Cardiac fibroblast (primary cell): ENCODE measurements at places on chromosomes 5 and 9.

GRCh38 chr5:74382987-74383593 lies 257.4 kb downstream of the ENC1 start:
- peak; percentile 81 for DNase-seq

GRCh38 chr9:29389421-29389820 lies 1816.1 kb upstream of the C9orf72 start:
- no peak for DNase-seq

- peak; percentile 73 for DNase-seq
Measured at GRCh38 chr9:124894741-124895170, 32.8 kb downstream of the ARPC5L start.

DNA sequence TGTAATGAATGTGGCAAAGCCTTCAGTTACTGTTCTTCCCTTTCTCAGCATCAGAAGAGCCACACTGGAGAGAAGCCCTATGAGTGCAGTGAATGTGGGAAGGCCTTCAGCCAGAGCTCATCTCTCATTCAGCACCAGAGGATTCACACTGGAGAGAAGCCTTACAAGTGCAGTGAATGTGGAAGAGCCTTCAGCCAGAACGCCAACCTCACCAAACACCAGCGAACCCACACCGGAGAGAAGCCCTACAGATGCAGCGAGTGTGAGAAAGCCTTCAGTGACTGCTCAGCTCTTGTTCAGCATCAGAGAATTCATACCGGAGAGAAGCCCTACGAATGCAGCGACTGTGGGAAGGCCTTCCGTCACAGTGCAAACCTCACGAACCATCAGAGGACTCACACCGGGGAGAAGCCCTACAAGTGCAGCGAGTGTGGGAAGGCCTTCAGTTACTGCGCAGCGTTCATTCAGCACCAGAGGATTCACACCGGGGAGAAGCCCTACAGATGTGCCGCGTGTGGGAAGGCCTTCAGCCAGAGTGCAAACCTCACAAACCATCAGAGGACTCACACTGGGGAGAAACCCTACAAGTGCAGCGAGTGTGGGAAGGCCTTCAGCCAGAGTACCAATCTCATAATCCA lies 6.8 kb downstream of the RPL12 start:
- DNase-seq = peak; percentile 21

DNA sequence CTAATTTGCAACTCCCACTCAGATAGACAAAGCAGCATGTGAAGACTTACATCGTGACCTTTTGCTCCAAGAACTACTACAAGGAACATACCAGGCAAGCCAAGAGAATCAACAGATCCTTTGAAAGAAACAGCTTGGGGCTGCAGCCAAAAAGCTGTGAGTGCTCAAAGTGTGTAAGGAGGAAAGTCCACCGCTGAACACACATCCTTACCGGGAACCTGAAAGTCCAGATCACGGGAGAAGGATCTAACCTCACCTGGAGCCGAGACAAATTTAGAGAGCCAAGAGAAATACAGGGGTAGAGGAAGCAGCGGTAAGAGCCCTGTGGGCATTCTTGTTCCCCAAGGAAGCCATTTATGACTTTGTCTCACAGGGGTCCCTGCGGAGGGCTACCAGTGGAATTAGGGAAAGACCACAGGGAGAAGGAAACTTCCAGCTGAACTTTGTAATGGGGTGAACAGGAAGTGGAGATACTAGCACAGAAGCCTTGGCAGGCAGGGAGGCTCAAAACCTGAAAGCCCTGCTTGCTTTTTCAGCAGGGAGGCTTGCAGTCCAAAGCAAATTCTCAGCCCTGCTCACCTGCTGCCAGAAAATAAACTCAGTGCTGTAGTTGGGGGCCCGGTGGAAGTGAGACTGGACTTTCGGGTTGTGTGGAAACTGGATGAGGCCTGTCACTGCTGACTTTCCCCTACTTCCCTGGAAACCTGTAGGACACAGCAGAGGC lies 350.2 kb downstream of the DTWD2 start:
- DNase-seq = no peak

- peak; percentile 91 for DNase-seq
Measured at GRCh38 chr5:158695595-158696330, 404.0 kb downstream of the EBF1 start.

- peak; percentile 67 for DNase-seq
Measured at GRCh38 chr9:33818847-33819500, 2.0 kb downstream of the UBE2R2 start.

DNA sequence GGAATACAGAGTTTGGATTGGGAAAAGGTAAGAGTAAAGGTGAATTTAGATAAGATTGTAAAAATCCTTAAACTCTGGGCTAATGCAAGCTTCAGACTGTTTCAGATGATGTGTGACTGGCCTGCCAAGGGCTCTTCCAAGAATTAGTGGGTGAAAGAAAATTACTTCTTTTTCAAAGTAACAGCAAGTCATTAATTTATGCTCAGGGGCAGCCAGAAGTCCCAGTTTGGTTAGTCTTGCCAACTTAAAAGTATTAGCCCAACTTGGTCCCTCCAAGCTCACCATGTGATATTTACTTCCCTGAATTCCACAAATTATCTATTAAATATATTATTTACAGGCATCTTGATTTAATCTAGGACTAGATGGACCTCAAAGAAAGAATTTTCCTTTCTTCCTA lies 947.8 kb downstream of the NR2F1-AS1 start:
- no peak for DNase-seq

DNA sequence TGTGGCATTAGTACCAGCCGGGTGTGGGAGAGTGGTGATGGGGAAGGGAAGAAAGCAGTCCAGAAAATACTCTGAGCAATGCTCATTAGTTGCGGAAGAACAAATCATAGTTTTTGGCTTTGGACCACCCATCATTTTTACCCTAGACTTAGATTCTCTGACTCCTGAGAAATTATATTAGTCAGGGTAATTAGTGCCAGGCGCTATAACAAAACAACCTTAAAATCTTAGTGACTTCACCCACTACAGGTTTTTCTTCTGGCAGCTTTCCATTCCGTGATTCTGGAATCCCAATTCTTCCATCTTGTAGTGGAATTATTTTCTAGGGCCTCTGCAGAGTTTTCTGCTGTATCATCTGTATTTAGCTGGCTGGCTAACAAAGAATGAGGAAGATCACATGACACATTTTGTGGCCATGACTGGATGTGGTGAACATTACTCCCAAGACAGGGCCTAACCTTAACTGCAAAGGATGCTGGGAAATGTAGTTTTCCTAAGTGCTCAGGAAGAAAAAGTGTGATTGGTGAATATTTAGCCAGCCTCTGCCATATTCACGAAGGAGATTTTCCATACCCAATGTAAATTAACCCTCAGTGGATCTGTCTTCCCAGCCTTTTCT lies 373.0 kb upstream of the MEF2C start:
- DNase-seq = peak; percentile 88

DNA sequence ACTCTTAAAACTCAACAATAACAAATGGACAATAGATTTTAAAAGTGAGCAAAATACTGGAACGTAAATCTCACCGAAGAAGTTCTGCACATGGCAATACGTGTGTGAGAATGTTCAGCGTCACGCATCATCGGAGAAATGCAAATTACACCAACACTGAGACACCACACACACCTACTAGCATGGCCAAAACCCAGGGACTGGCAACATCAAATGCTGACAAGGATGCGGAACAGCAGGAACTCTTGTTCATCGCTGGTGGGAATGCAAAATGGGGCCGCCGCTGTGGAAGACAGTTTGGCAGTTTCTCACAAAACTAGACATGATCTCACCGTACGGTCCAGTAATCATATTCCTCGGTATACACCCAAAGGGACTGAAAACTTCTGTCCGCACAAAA lies 21.6 kb upstream of the CLPTM1L start:
- no peak for DNase-seq

DNA sequence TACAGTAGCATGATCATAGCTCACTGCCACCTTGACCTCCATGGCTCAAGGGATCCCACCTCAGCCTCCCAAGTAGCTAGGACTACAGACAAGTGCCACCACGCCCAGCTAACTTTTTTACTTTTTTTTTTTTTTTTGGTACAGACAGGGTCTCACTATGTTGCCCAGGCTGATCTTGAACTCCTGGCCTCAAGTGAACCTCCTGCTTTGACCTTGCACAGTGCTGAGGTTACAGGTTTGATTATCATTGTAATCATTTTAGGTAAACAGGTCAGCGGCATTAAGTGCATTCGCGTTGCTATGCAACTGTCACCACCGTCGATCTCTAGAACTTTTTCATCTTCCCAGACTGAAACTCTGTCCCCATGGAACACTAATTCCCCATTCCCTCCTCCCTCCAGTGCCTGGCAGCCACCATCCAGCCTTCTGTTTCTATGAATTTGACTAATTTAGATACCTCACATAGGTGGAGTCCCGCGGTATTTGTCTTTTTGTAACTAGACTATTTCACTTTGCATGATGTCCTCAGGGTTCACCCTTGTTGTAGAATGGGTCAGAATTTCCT lies 5.8 kb upstream of the CARD19 start:
- DNase-seq = no peak

GRCh38 chr5:80867233-80867632 lies 92.9 kb upstream of the RASGRF2 start:
- DNase-seq = peak; percentile 53

DNA sequence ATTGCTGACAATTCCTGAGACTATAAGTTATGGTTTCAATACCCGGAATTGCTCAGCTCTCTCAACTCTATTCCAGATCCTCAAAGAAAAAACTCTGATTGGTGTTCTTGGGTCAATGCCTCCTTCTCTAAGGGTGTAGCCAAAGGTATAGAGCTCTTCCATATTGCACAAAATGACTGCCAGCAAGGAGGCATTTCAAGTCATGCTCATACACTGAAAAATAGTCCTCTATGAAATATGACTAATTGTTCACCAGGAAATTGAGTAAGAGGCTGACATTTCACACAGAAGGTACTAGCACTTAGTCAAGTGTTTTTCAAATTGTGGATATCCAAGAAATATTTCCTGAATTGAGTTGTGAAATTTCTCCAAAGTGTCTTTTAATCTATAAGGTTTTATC lies 111.1 kb upstream of the KLF9 start:
- DNase-seq = peak; percentile 89

DNA sequence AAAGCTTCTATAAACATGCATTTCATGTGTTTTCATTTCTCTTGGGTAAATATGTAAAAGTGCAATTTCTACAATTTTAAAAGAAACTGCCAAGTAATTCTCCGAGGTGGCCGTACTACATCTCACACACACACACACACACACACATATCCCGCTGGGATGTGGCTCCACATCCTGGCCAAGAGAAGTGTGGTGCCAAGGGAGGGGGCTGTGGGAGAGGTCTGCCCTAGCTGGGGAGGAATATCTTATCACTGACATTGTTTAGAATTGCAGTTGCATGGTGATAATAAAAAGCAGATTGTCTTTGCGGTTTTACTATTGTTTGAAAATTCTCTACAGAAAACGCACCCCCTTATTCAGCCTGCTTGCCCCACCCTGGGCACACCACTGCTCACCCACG lies 558.4 kb downstream of the BNC2 start:
- peak; percentile 92 for DNase-seq

DNA sequence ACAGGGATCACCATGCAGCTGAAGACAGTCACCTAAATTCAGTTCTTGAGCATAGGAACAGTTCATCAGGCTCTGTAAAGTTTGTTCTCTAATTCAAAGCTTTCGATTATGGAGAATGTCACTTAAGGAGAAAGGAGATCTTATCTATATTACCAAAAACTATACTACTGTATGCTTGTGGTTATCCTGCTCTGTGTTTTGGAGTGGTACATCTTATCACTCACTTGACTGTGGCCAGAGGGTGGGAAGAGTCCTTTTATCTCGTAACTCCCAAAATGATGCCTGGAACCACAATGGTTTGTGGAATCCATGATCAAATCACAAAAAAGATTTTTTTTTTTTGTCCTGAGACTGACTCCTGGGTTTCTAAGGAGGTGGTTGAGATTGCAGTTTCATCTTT lies 230.7 kb downstream of the COMMD10 start:
- no peak for DNase-seq

GRCh38 chr5:151234476-151235238 lies 10.8 kb upstream of the CCDC69 start:
- peak; percentile 93 for DNase-seq

GRCh38 chr5:35672995-35673394 lies 55.3 kb downstream of the SPEF2 start:
- no peak for DNase-seq

DNA sequence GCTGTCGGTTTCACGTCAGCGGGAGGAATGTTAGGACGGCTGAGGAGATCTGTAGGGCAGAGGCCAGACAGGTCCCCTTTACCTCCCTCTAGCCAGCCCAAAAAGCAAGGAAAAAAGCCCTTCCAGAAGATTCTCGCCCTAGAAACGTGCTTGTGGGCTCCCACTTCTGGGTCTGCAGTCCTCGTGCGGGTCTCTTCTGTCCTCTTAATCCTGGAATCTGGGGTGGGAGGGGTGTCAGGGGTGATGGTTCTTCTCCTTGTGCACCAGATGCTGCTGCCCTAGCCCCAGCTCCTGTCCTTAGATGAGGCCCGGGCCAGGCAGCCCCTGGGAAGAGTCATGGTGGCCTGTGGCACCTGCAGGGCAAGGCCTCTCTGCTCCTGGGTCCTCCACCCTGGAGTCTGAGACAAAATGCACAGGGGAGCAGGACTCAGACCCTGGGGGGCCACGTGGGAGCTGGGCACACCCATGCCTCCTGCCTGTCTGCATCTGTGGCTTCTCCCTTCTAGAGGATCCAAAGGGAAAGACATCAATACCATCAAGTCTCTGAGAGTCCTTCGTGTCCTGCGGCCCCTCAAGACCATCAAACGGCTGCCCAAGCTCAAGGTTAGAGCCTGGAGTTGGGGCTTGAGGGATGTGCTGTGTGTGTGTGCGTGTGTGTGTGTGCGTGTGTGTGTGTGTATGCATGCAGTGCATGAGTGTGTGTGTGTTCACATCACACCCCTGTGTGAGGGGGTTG lies 174.2 kb downstream of the CACNA1B start:
- DNase-seq = no peak

GRCh38 chr9:105198865-105199264 lies 45.6 kb upstream of the SLC44A1 start:
- no peak for DNase-seq

DNA sequence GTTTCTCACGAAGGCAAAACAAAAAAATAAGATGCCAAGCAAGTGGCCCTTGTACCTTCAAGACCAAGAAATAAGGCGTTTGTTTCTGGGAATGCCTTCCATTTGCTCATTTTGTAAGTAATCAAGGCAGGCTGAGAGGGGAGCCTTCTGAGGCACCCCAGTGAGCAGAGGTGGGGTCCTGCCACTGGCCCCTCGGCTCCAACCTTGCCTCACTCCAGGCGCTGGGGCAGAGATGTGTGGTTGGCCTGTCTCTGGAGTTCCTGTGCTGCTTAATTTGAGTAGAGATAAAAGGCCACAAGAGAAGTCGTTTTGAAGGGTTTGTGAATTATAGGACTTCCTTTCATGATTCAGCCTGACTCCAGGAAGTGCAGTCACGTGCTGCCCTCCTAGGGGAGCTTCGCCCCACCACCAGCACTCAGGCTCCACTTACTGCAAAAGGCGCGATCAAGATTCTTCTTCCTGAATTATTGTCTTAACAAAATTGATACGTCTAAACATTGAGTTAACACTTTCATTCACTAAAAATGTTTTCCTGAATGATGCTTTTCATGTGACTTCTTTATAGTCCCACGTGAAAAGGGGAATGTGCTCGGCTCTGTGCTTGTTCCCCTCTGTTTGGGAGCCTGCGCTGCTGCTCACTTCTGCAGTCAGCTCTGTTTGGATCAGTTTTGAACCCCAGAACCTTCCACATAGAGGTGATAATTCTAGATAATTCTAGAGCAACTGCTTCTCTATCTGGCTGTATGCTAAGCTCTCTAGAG lies 13.7 kb downstream of the SYK start:
- DNase-seq = no peak
